ENCODE measurements at places on chromosomes 4 and X.

GRCh38 chrX:75337525-75337924, 63.6 kb downstream of the UPRT start:
- DNase-seq = no peak

DNA sequence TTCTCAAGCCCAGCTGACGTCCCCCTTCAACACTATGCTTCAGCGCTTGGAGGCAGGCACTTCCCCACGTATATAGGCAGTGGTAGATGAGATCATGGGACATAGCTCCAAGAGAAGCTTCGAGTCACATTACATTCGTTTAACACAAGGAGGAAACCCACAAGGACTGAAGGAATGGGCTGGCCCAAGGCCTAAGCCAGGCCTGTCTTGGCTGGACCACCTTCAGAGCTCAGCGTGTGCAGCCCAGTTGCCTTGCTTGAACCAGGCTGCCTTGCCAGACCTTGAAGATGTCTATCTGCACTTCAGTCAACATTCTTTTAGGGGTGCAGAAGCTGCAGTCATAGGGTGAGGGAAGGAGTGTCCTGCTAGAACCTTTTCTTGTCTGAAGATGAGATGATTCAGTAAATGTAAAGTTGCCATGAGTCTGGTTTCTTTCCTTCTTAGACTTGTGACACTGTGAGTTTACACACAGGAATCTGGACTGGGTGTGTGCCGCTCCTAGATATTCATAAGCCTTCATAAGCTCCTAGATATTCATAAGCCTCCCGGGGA, 144.1 kb upstream of the RBPJ start:
- no peak for DNase-seq

DNA sequence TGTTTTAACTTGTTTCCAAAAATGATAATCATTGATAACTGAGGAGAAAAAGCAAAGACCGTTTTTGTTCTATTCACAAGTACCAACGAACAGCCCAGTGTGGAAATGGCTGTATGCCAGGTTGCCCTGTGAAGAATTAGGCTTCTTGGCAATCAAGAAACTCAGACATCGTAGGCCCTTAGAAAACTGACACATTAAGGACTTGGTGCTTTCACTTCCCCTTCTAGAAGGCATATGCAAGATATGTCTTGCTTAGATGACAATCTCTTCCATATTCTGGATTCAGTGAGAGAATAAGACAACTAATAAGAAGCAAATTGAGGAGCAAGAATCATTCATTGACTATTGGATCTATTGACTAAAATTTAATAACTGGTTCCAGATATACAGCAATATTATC, 56.6 kb downstream of the ANAPC10 start:
- DNase-seq = peak; percentile 8

DNA sequence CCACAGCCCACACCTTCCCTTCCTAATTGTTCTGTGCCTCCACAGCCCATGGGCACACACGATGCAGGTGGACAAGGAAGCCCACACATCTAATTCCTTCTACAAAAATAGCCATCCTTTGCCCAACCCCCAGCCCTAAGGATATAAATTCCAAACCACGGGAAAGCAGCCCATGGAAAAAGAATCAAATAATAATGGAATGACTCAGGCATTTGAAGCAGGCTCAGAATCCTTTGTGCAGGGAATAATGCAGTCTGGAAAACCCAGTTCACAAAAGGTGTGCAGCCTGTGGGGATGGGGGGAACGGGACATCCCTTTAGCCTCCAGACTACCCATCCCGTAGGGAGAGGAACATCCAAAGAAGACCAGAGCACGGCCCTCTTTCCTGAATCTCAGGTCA, 342.3 kb upstream of the GALNT7 start:
- DNase-seq = no peak

DNA sequence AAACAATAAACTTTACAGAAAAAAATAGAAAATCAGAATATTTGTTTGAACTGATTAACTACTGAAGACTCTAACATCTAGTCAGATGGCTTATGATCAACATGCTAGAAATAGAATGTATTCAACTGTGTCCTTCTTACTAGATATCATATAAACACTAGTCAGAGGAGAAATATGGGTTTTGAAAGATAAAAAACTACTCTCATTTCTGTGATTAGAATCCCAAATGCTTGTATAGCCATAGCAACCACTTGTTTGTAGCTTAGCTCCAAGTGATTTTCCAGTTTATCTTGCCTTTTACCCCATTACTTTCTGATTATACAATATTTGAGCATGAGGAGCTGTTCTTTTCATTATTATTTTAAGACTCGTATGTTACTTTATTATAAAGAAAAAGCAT, 31.2 kb downstream of the USP38 start:
- no peak for DNase-seq

GRCh38 chr4:106507440-106507839, 138.9 kb upstream of the GIMD1 start:
- DNase-seq = no peak

- DNase-seq = peak; percentile 1
Measured at GRCh38 chrX:86946569-86946968, 571.0 kb upstream of the KLHL4 start.

DNA sequence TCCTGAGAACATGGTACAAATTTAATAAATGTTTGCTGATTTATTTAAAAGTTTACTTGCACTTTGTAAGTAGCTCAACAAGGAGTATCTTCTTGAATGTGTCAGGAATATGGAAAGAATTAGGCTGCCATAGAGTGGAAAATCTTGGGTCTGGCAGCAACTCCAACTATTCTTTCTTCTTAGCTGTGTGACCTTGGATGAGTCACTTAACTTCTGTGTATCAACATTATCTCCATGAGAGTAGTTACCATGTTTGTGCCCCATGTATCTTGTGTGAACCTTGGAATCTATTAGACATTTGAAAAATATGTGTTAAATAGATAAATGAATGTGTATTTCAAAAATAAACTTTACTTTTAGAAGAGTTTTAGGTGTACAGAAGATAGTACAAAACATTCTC, 348.8 kb downstream of the GBA3 start:
- DNase-seq = no peak

DNA sequence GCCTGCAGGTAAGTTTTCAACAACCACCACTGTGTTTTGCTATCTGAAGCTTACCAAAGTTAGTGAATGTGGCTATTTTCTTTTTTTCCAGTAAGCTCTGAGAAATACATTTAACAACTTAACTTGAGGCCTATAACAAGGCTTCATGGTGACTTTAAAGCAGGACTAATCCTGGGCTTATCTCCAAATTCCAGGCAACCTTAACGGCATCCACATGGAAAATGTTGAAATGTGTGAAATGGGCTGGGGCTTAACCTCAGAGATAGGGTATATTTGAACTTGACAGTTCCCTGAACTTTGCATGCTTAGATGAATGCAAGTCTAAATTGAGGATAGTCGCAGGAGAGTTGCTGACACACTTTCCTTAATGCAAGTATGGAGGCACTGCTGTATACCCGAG, 539.2 kb downstream of the GALNTL6 start:
- DNase-seq = no peak

DNA sequence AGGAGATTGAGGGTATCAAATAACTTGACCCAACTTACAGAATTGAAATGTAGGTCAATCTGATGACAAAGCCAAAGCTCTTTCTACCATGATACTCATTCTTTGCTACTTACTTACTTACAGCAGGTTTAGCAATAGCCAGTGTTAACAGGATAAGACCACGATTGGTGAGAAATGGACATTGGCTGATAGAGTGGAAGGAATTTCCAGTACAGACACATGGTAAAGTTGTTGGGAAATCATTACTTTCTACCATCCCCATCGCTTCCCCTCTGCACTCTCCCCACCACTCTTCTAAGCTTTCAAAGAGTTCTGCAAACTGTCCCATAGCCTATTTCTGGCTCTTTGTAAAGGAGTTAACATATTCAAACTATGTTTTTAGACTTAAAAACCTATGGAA, 119.7 kb downstream of the CHRNA9 start:
- no peak for DNase-seq

- DNase-seq = no peak
Measured at GRCh38 chr4:174444390-174444789, 77.9 kb downstream of the HPGD start.

DNA sequence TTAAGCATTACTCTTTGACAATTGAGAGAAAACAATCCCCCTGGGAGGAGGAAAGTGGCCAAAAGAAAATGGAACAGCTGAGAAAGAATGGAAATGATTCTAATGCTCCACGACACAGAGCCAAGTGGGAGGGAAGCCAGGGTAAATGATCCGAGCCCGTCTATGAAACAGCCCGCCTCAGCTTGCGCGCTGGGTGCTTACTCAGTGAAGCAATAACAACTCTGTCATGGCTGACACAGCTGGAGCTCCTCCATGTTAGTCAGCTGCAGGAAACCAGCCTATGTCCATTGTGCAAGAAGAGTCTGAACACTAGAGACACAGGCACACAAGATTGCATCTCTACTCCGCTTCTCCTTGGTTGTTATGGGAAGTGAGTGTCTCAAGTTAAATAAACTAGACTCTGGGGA, 19.3 kb downstream of the NOA1 start:
- DNase-seq = no peak

DNA sequence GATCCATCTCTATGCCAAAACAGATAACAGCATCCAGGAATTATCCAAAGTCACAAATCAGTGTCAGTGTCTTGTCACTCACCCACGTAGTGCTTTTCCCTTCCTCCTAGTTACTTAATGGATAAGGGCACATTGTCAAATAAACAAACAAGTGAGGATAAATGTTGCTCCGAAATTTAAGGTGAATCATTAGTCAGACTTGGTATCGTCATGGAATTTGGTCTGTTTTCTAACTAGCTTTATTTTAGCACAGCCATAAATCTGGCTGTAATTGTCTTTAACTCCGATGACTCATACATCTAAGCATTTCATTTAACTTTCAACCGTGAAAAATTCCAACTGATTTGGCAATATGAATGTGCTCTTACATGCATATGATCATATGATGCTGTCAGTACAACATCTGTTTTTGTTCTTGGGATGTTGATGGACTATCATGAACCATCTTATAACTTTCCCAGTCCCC, 83.3 kb downstream of the SNCA start:
- DNase-seq = no peak

- DNase-seq = no peak
Measured at GRCh38 chr4:147924604-147925412, 192.9 kb downstream of the ARHGAP10 start.

DNA sequence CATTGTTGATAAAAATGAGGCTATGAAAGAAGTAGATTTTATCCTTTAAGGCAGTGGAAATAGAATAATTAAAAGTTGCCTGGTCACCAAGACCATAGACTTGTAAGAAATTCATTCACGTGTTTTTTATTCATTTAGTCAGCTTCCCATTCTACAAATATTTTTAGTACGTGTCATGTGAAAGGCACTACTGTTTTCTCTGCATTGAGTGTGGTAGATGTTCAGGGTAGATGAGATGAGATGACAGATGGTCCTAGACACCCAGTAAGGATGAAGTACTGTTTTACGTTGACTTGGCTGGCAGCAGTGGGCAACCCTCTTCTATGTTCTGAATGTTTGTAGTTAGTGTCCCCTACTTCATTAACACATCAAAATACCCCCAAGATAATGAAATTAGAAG, 228.1 kb downstream of the ARHGAP24 start:
- no peak for DNase-seq

DNA sequence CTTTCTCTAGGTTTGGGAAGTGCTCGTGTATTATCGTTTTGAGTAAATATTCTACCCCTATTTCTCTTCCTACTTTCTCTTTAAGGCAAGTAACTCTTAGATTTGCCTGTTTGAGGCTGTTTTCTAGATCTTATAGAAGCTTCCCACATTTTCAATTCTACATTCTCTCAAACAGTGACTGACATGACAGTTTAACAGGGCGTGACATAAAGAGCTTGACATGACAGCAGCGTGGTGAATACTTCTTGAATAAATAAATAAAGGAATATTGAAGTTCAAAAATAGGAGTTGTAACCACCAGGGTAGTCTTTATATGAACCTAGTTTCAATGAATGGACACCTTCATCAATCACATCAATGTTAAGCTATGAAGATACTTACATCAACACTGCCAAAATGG, 162.0 kb downstream of the TRAM1L1 start:
- no peak for DNase-seq

GRCh38 chr4:156501962-156502361, 469.6 kb downstream of the PDGFC start:
- DNase-seq = no peak

GRCh38 chr4:90142081-90142480, 14.9 kb downstream of the CCSER1 start:
- no peak for DNase-seq

DNA sequence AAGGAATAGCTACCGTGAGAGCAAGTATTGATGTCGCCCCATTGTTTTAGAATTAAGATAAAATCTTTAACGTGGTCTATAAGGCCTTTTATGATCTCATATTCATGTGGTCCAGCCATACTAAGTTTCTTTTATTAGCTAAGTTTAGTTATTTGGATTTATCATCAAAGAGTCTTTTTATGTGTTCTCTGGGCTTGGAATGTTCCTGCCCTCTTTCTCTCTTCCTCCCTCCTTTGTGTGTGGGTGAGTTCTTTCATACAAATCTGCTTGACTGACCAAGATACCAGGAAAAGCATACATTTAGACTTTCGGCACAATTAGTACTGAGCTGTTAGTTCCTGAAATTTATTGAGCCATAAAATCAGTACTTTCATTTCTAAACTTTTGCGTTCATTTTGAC, 11.3 kb downstream of the TDO2 start:
- no peak for DNase-seq

- no peak for DNase-seq
Measured at GRCh38 chr4:18106620-18107019, 85.1 kb upstream of the LCORL start.

DNA sequence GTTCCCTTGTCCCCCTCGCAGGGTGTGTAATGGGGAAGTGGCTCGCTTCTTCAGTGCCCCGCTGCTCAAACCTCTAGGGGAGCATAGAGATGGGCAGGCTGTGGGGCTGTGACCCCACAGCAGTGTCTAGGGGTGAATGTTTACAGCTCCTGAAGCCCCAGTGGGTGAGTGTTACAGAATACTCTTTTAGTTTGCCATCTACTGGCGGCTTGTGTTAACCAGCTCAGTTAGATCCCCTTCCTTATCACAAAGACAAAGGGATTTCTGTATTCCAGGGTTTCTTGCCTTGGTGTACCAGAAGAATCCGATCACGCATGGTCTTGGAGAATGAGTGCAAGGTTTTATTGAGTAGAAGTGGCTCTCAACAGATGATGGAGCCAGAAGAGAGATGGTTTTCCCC, 108.1 kb upstream of the IQCM start:
- DNase-seq = no peak

DNA sequence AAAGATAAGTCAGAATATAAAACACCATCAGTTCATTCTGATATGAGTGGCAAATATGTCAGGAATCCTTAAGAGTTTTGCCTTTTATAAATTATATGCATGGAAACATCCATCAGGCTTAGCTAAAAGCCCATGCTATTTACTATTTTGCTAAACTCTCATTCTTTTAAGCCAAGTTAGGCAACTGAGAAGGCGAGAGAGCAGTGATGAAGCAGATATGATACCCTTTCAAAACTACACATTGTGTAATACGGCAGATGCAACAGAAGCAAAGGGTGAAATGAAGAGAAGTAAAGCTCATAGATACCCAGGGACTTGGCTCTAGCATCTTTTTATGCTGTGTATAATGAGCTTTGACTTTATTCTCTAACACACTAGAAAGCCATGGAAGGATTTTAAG, 95.8 kb downstream of the SLIT2 start:
- DNase-seq = no peak

GRCh38 chrX:44675362-44676024, 132.8 kb upstream of the FUNDC1 start:
- no peak for DNase-seq

GRCh38 chr4:21991050-21991449, 42.5 kb upstream of the KCNIP4 start:
- DNase-seq = no peak
